Activated CD4-positive, alpha-beta memory T cell treated with anti-CD3 and anti-CD28 coated beads for 36 hours (primary cell): ENCODE measurements at places on chromosomes 6 and 20.

- DNase-seq: no peak
Measured at GRCh38 chr20:19070026-19070425, 142.4 kb upstream of the SLC24A3 start.

- no peak for DNase-seq
Measured at GRCh38 chr20:316316-317068, 8.9 kb upstream of the SOX12 start.

DNA sequence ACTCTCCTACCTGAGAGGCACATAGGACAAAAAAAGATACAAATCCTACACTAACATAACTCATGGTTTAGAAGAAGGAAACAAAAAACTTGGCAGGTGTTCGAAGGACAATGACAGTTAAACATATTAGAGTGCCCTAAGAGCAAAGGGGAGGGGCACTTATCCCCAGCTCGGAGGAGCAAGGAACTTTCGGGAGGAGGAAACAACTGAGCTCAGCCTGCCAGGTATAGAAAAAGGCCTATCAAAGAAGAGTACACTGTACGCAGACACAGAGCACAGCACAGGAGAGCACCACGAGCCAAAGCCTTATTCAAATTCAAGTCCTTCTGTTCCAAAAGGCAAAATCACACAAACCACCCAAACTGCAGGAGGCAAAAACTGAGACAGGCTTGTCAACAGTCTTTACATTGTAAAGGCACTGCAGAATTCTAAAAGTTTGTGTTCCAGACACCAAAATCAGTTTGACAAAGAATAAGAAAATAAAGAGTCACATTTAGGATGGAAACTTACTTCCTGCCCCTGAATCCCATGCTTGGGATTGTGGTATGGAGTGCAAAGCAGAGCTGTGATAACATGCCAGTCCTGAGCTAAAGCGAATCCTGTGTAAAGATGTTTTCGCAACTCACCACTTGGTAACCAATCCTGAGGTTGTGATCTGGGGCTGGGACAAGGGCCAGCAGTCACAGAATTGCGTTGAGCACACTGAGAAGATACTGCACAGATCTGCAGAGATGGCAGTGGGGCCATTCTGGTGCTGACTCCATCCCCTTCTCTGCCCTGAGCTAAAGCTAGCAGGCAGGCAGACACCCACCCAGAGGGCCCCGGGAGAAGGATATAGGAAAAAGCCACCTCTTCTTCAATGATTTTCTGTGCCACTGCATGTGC, 108.6 kb downstream of the CHD6 start:
- no peak for DNase-seq

GRCh38 chr6:155959898-155960495, 504.4 kb upstream of the NOX3 start:
- no peak for DNase-seq

GRCh38 chr20:51001430-51002265, 21.3 kb downstream of the KCNG1 start:
- no peak for DNase-seq

DNA sequence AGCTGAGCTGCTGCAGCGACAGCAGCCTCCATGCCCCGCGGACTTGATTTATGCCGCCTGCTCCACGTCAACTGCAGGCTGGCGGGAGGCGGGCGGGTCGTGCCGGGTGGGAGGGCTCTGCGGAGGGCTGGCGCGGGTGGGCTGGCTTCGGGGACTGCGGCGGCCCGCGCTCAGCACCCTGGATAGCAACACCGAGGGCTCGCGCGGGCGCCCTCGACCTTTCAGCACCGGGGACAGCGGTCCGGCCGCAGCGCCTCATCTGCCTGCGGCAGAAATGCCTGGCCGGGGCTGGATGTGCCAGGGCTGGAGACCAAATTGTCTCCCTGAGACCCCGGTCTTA, 792 bp downstream of the SNAP25 start:
- DNase-seq: peak; percentile 69

DNA sequence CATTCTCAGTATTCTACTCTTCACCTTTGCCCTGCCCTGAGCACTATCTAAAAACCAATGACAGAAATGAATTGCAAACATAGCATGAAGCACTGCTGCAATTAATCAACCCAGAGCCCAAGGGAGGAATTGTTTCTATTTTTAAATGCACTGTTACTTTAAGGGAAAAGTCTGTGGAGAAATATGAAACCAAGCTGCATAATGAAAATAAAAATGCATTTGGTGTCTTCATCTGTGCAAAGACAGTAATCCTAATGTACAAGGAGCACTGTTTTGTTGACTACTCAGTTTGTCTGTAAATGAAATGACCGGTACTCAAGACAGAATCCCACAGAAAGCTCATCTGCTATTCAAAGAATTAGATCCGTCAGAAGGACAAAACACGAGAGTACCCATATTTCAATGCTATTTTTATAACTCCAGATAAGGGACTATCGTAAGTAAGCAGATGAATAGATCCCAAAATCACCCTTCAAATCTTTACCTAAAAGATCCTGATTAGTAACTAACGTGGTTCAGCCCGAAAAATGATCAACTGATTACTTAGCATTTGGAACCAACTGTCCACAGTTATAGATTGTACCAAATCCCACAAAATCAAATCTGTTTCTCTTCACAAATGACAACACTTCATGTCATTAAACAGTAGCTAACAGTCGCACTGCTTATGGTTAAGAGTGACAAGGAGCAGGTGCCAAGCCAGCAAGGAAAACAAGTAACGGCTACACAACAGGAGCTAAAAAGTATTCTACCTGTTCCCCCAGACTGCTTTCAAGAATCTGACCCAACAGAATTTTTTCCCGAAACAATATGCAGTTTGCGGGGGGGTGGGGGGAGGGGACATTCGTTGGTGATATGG, 2.4 kb downstream of the KIF13A start:
- DNase-seq: no peak

- no peak for DNase-seq
Measured at GRCh38 chr6:141097471-141097870, 1035.3 kb upstream of the GJE1 start.

GRCh38 chr20:62728028-62728780, 19.6 kb downstream of the NTSR1 start:
- DNase-seq: peak; percentile 22

DNA sequence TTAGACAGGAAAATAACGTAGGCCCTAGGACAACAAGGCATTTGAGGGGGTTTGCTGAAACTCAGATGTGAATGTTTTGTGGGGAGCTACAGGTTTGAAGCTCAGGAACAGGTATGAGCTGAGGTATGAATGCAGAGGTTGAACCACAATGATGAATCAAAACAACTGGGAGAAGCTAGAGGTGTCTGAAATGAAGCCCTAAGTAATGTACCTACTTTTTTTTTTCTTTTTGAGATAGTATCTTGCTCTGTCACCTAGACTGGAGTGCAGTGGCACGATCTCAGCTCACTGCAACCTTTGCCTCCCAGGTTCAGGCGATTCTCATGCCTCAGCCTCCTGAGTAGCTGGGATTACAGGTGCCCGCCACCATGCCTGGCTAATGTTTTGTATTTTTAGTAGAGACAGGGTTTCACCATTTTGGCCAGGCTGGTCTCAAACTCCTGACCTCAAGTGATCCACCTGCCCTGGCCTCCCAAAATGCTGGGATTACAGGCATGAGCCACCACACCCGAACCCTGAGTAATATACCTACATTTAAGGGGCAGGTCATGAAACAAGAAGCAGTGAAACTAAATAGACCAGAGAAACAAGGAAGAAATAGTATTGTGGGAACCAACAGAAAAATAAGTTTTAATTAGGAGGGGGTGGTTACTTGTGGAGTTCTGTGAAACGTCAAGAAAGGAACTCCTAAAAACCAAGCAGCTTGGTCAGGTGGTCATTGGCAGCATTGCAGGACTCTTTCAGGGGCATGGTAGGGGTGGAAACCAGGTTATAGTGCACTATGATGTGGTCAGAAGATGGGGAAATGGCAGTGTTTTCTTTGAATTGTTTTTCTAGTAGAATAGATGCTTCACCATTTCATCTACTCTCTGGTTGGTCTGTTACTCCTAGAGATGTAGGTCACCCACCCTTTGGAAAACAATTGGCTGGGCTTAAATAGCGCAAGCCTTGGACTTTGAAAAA, 138.1 kb downstream of the CD164 start:
- DNase-seq: no peak

DNA sequence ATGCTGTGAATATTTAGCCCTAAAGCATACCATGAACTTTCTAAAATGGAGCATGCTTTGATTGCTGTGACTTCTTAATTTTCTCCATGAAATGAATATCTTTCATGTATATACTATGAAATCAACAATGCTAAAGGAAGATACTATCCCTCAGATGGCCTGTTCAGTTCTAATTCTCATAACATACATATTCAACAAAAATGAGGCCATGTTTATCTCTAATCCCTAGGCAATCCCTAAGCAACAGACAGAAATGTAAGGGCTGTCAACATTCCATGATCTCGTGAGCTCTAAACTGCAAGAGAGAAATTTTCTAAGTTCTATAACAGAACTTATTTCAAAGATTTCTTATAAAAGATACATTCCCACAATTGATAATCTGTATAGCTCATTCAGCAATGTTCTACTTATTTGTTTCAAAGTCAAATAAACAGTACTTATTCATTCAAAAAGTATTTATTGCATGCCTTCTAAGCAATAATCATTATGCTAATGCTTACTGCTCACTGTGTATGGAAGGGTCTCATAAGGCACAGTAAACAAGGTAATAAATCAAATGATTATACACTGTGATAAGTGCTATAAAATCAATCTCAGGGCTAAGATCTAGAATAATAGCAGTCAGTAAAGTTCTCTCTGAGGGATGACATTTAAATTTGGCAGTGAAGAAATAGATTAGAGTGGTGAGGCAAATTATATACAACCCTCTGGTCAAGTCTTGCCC, 492.9 kb downstream of the PHF3 start:
- no peak for DNase-seq

DNA sequence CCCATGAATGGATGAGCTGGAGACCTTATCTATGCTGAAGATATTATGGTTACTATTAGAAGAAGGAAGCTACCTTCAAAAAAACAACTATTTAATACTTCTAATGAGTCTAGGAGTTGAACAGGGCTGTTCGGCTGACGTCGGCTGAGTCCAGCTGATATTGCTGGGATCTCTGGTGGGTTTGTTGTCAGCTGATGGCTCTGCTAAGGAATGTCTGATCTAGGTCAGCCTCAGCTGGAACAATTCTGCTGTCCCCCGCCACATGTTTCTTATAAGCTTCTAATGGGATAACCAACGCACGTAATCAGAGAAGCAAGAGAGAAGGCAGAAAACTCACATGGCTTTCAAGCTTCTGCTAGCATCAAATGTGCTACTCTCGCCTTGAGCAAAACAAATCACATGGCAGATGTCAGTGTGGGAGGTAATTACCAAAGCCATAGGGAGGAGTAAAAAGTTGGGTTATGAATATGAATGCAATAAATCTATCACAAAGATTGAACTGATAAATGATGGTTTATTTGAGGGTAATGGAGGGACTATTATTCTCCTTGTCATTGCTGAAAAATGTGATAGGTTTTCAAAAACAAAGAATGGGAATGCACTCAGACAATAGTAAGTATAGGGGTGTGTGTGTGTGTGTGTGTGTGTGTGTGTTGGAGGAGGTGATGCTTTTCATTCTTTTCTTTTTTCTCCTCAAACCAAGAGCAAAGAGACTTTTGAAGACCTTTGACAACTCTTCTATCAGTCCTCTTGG, 71.5 kb downstream of the BTBD3 start:
- DNase-seq: no peak

DNA sequence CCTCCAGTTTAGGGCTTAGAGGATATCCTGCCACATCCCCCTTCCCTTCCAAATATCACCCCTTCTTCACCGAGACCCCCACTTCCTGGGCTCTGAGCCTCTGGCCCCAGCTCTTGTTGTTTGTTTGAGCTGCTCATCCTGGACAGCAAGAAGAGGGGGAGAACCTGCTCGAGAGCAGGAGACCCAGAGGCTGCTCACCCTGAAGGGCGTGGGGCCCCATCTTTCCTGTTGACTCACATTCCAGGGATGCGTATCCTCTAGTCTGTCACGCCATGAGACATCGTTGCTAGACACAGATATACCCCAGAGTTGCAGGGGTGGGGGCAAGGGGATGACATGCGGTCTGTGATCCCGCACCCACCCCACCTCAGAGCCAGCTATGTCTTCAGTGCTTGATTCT, 5.7 kb upstream of the TNXB start:
- no peak for DNase-seq

GRCh38 chr6:127834136-127834535, 66.7 kb downstream of the THEMIS start:
- no peak for DNase-seq

- DNase-seq: no peak
Measured at GRCh38 chr6:434051-434705, 42.6 kb downstream of the IRF4 start.

DNA sequence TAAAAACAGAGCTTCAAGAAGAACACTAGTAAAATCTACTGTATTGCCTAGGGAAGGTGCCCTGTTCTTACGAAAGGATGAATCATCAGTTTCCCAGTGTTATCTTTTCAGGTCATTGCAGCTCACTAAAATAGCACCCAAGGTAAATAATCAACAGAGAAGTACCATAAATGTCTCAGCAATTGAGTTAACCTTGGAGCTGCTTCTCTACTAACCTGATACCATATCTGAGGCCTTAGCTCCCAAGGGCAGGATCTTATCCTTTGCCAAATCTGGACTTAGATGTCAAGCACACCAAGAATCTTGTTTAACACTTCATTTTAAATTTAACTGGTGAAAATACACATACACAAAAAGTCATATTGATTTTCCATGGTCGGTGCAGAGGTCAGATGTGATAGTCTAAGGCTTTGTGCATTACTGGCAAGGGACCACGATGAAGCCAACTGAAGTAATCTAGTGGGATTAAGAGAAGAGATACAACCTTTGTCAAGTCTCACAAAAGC, 81.5 kb downstream of the EDN1 start:
- no peak for DNase-seq

- no peak for DNase-seq
Measured at GRCh38 chr6:132247381-132248159, 153.7 kb downstream of the MOXD1 start.

- no peak for DNase-seq
Measured at GRCh38 chr6:15580326-15580725, 82.5 kb downstream of the DTNBP1 start.

- DNase-seq: no peak
Measured at GRCh38 chr6:114534813-114535212, 192.0 kb upstream of the HS3ST5 start.

DNA sequence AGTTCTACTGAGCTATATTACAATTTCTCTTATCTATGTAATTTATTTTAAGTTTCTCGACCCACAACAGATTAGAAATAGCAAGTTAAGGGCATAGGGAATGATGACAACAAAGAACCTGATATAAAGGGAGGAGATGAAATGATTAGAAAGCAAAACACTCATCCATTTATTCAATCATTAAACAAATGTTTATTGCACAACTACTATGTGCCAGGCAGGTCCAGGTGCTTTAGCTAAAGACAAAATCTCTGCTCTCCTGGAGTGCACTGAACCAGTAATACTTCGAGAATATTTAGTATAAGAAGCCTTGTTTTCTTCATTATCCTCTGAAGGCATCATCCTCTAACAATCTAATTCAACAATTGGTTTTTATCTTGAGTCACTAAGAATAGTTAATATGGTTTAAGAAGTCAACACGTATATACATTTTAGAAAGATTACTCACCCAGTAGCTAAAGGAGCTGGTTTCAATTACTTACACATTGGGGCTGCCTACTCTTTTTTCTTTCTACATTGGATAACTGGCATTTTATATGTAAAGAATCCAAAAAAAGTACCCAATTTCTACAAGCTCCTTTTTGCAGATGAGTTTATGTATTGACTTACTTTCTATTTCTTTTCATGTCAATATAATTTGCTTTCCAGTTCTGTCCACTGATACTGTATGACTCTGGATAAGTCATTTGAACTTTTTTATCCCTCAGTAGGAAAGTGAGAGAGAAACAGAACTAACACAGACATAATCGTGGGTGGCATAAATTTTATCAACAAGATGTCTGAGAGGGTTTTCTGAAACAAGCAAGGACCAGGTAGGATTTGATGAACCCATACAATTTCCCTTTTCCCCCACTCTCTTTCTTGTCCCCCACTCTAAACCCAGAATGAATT, 312.6 kb downstream of the CLIC5 start:
- DNase-seq: no peak
